Left lung (tissue), 14 donors: ENCODE measurements at places on chromosomes 1 and 21. TPM values are rescaled to one million over a fixed set of nuclear protein-coding genes. Genes with fewer than 3 reads are reported as not detected.

GRCh38 chr1:156592910-156593660 lies 1.5 kb downstream of the NAXE start:
- DNase-seq: no peak

The OSCP1 gene
- polyA plus RNA-seq: 23.4 TPM

GRCh38 chr1:19067182-19067911 lies 110.9 kb upstream of the IFFO2 start:
- DNase-seq: no peak

- no peak for DNase-seq
Observed at GRCh38 chr1:172399756-172400721, 20.4 kb upstream of the C1orf105 start.

DNA sequence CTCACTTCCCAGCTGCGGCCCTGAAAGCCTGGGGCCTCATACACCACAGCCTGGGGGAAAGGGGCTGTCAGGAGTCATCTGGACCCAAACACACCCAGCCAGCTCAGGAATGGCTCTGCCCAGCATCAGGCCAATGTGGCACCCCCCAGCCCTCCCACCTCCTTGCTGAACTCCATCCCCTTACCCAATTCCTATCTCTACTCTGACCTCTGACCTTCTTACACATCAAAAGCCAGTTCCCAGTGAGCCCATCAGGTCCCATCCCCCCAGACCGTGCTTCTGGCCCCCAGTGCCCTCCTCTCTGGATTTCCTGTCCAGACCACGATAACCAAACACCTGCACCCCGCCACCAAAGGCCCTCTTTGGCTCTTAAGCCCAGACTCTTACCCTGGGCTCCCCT lies 16.3 kb downstream of the CRYBG2 start:
- no peak for DNase-seq

- DNase-seq: no peak
Observed at GRCh38 chr1:242787968-242788367, 263.5 kb upstream of the PLD5 start.

The BACE2 gene
- 29.2 TPM for polyA plus RNA-seq
